ENCODE measurements at places on chromosomes 7 and 10.

DNA sequence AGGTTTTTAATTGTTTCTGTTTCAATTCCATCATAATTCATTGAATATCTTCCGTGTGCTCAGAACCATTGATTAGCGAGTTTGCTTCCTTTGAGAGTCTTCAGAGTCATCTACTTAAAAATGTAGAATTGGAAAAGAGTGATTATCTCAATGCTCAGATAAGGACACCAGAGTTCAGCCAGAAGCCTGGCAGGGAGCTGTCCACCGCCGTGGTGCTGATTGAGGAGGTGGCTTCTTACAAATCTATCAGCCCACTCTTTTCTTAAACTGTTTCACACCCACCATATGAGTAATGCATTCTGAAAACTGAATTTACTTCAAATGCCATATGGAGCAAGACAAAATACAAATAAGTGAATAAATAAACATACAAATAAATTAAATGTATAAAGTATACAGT is 79.3 kb downstream of the INSYN2A start:
- no peak for DNase-seq

DNA sequence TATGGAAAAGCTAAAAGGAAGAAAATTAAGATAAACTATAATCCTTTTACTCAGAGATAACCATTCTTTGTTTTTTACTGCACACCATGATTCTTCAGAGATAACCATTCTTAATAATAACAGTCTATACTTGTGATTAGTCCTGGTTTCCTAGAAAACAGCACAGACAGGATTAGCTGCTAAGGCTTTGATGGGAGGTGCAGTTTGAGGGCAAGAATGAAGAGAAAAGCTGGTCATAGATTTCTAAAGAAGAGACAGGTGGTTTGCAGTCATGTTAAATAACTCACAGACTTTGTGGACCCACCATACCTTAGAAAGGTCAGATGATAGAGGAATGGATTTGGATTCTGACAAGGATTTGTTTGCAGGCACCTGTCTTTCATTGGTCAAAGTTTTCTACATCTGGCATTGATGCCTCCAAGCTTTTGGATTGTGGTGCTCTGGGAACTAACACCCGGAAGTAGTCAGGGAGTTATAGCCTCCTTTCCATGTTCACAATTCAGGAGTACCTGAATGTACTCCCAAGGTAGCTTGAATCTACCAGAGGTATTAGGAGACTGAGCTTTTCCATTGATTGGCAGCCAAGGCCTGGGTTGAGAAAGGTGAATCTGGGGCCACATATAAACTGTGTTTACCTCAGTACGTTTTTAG is 3.7 kb downstream of the SMC3 start:
- no peak for DNase-seq

DNA sequence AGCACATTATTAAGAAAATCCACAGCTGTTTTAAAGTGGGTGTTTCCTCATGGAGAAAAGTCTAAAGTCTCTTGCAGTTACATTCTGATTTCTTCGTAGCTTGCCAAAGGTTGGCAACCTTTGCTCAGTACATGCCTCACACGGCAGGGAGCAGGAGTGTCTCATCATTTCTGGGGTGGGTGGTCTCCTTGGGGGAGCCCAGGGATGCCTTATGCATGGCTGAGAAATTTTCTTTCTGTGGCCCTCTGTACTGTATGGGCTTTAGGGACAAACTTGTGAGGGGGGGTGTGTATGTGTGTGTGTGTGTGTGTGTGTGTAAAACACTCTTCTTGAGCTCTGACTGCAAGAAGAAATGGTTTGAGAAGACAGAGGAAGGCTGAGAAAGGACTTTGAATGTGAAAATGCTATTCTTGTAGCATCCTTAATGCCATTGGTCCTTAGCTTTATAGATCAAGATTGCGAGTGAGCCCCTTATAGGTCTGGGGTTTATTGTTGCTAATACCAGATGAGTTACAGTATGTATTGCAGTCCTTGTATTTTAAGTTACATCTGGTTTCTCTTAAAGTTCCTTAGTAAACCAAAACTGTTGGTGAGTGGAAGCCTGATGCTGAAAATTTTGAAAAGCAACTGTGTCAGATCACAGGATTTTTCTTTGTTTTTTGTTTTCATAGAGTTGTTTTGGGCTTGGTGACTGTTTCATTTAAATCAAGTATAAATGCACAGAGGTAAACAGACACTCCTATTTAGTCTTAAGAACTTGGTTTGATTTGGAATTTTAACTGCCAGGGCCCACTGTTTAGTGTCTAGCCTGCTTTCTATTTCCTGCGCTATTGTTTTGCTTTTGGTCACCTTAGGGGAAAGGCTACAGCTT is 242.0 kb downstream of the BICC1 start:
- DNase-seq: no peak

- DNase-seq: no peak
Observed at GRCh38 chr10:46014683-46015405, 15.6 kb downstream of the NCOA4 start.
